ENCODE measurements at places on chromosomes 7 and 10.

DNA sequence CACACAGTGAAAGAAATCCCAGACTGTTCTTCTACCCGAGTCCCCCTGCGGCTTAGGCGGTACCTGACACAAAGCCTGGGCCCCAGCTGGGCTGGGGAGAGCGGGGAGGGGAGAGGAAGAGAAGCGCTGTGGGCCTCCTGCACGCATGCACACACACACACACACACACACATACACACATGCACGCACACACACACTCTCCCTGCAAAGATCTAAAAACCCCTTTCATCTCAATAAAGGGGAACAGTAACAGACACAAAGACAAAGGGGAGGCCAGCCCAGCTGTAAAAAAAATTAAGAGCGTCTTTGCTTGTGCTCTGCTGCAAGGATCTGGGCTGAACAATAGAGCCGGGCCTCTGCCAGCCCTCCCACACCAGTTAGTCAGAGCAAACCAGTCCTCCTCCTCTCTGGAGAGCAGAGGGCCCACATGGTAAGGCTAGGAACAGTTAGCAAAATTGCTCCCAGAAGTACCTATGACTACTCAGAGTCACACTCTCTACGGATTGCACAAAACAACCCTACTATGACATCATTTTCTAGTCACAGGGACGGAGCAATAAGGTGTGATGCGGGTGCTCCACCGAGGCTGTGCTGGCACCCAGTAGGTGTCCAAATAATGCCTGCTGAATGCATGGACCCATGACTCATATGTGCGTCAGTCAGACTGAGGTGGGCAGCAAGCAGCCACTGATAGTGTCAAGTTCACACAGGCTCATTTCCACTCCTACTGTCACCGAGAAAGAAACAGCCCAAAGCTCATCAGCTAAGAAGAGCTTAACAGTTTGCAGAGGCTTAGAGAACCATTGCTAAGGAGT, 9.2 kb downstream of the ITPRIP start:
- no peak for DNase-seq

DNA sequence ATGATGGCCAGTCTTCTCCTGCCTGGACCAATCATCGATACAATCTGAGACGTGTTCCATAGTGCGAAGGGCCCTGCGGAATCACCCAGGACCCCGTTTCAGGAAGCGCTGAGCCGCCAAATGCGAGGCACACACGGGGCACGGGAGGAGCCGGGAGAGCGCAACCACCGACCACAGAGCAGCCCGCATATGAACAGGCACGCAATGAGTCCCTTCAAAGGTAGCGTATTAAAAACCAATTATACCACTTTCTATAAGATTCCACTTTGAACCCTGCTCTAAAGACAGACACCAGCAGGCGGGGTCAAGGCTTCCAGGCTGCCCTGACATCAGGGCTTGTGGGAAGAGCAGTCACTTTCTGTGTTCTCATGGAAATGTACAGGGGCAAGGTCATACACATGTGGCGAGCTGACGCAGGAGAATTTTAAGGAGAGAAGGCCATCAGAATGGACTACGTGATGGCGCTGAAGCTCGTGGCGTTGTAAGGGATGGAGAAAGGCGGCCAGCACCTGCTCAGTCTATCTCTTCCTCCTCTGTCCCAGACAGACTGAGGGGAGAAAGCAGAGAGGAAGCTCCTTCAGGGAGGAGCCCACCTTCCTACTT, 46.2 kb downstream of the AMZ1 start:
- DNase-seq = no peak

GRCh38 chr10:17235136-17235535, 7.1 kb downstream of the VIM start:
- no peak for DNase-seq

- DNase-seq = no peak
Measured at GRCh38 chr7:17971411-17971810, 31.1 kb upstream of the SNX13 start.

DNA sequence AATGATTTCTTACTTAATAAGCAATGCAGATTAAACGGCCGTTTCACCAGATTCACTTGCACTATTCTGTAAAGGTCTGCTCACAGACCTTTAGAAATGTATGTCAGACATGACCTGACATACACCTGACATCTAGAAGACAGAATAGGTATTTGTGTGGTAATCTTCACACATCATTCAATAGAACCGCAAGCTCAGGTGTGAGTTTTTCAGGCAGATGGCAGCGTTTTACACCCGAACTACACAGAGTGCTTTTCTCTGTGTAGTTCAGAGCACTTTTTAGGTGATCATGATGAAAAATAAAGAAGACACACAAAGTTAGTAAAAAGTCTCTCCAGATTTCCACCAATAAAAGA, 63.2 kb downstream of the PRKCQ start:
- no peak for DNase-seq

DNA sequence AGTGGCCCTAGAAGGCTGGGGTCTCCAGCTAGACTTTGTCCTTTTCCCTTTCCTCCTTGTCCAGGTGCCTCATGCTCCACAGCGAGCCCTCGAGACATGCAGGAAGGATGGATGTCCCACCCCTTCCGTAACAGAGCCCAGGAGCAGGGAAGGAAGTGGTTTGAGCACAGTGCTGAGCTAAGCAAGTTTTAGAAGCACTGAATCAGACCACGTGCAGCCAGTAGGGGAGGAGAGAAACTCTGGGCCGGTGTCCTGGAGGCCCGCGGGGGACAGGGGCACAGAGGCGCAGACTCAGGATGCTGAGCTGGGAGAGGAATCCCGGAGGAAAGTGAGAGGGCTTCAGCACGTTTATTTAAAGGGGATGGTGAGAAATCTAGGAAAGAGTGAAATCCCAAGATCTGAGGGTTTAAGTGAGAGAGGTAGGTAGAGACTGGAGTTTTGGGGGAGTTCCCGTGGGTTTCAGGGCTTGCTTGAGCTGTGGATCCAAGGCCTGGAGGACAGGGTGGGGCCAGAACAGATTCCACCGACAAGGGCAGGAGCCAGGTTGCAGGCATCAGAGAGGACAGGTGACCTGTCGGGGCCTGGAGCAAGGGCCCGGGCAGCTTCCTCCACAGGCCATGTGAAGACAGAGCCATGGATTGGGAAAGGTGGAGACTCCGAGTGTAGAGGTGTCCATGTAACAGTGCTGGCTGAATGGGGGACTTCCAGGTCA, 4.4 kb upstream of the IRF5 start:
- DNase-seq = no peak

DNA sequence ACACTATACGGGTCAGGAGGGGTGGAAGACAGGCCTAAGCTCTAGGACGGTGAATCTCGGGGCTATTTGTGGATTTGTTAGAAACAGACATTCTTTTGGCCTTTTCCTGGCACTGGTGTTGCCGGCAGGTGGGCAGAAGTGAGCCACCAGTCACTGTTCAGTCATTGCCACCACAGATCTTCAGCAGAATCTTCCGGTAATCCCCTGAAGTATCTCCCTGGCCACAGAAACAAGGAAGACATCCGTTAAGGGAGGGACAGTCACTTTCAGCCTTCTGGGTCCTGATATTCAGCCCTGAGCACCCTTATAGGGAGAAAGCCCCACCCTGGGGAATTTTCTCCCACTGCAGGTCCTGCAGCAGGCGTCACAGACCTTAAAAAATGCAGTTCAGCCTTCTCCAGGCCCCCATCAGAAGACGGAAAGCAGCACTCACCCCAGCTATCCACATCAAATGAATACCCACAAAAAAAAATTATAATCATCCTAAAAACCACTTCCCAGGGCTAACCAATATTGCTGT, 23.2 kb downstream of the PLAC9 start:
- DNase-seq = no peak

- DNase-seq = no peak
Measured at GRCh38 chr7:98869027-98869596, 702 bp downstream of the TMEM130 start.

GRCh38 chr7:158365267-158365666, 222.4 kb downstream of the PTPRN2 start:
- DNase-seq = no peak

- no peak for DNase-seq
Measured at GRCh38 chr10:109178591-109178990, 744.7 kb downstream of the XPNPEP1 start.

- DNase-seq = no peak
Measured at GRCh38 chr7:43431020-43431595, 151.8 kb upstream of the STK17A start.

DNA sequence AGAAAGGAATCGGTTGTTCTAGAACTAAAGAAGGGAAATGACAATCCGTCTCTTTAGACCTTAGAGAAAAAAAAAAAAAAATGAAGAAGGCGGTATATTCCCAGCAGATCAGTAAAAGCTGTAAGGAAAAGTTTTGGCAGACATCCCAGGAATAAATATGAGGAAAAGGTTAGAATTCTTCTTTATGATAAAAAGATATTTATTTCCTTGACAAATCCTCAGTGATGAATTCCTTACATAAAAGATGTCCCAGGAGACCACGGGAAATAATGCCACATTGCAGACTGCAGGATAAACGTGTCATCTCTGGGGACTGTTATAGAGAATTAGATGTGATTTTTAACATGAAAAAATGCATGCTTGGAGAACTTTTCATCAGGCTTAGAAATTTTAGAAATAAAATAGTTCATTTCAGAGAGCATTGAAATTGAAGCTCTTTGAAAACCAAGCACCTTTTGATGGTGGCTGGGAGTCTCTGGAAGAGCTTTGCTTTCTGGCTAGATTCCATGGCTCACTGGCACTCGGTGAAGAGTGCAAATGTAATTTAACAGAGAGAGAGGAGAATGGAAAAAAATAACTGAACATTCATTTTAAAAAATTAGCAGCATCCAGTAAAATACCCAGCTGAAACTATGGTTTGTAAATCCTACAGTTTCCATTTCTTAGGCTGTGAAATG, 98.2 kb downstream of the PRPF18 start:
- DNase-seq = no peak
